ENCODE measurements at places on chromosomes 4 and X.

- no peak for DNase-seq
Measured at GRCh38 chrX:14427614-14428013, 101.7 kb upstream of the GLRA2 start.

- peak; percentile 73 for DNase-seq
Measured at GRCh38 chr4:3074846-3075651, 568 bp downstream of the HTT start.

GRCh38 chr4:15562623-15563022 lies 92.5 kb downstream of the FBXL5 start:
- no peak for DNase-seq

DNA sequence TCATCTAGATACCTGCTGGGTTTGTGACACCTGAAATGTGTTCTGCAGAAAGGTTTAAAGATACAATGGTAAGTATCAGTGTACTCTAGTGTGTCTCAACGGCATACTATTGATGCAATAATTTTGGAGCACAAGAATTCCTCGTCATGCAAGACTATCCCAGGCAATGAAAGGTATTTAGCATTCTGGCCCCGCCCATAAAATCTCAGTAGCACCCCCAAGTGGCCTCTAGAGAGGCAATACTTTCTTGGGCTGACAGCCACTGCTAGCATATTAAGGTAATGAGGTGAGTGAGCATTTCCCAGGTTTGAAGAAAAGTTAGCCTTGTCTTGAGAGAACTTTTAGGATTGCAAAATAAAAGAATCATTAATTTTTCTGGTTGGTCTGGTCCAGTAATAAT lies 24.0 kb downstream of the TAB3 start:
- peak; percentile 22 for DNase-seq

DNA sequence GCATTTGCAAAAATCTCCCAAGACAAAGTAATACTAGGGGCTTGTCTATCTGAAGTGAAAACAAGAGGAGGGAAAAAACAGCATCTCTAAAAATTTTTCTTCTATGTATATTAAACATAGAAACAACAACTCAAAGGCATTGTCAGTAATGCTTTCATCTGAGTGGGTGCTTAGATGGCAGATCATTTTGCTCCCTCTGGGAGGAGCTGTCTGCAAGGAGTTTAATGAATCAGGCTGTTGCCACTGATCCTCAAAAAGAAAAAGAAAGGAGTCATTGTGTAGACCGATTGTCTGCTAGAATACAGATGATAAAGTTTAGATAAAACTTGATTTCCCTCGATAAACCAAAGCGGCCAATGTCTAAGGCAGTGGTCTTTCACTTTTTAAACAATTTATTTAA lies 49.7 kb upstream of the KLHL8 start:
- peak; percentile 27 for DNase-seq
